Left lung (tissue), 14 donors: ENCODE measurements at places on chromosomes 3 and 15. TPM values are rescaled to one million over a fixed set of nuclear protein-coding genes. Genes with fewer than 3 reads are reported as not detected.
A peak's percentile ranks its signal among the peaks of the same experiment; 100 is the strongest.

Gene PLCH1
- total RNA-seq: 8.5 TPM

GRCh38 chr15:35630985-35631384, 85.0 kb upstream of the DPH6 start:
- H3K27ac ChIP-seq: no peak overlapping the region
- H3K36me3 ChIP-seq: no peaks in the 10 kb centered on the region
- H3K27me3 ChIP-seq: no peaks in the 10 kb centered on the region
- DNase-seq: no peak
- no peaks in the 10 kb centered on the region for H3K4me1 ChIP-seq
- H3K4me3 ChIP-seq: no peak overlapping the region

DNA sequence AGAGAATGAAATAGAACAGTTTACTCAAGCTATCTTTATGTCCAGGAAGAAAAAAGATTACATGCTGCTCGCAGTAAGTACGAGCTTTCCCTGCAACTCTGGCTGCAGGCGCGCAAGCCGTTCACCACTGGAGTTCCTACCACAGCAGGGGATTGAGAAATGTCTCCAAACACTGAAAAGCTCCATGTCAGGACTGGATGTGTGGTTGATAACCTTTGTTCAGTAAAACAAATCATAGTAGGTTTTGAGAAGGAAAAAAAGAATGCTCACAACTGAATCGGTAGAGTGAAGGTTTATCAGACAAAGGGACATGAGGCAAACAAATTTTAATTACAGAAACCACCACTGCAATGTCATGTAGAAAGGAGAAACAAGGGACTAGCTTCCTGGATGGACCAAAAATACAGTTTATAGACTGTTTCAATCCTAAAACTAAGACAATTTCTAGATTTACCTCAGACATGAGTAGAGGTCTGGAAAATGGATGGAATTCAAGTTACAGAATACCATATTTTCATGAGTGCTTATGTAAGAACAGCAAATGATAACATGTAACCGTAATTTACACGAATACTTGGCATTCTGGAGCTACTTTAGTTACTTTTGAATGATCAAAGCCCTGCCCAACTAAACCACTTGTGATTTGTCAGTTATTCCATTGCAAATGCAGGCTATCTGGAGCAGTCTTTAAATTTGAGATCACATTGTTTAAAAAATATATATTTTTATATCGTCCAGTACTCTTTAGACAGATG, 471.1 kb downstream of the SHQ1 start:
- peaks cover 24% of the 10 kb centered on the region for H3K36me3 ChIP-seq
- no peak overlapping the region for H3K27ac ChIP-seq
- no peaks in the 10 kb centered on the region for H3K27me3 ChIP-seq
- no peak overlapping the region for H3K4me3 ChIP-seq
- no peak for DNase-seq

DNA sequence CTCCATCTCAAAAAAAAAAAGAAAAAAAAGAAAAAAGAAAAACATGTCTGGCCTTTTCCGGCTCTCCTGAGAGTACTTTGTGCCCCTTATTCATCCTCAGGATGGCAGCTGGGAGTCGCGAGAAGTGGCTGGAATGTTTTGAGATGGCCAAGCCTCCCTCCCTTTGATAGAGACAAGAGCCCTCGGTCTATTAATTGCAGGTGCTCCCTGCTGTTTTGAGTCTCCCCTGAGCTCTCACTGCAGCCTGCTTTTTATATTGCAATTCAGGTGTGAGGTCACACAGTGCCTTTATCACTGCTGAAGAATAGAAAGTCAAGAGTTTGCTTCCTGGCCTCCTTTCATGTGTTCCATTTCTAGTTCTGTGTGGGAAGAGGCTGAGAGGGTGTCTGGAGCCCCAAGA, 10.9 kb downstream of the CA12 start:
- H3K4me1 ChIP-seq: peaks cover 40% of the 10 kb centered on the region
- H3K4me3 ChIP-seq: no peak overlapping the region
- DNase-seq: no peak
- H3K27me3 ChIP-seq: no peaks in the 10 kb centered on the region
- H3K27ac ChIP-seq: peak overlapping the region; percentile 39

Gene TLR9
- 1.5 TPM for total RNA-seq

DNA sequence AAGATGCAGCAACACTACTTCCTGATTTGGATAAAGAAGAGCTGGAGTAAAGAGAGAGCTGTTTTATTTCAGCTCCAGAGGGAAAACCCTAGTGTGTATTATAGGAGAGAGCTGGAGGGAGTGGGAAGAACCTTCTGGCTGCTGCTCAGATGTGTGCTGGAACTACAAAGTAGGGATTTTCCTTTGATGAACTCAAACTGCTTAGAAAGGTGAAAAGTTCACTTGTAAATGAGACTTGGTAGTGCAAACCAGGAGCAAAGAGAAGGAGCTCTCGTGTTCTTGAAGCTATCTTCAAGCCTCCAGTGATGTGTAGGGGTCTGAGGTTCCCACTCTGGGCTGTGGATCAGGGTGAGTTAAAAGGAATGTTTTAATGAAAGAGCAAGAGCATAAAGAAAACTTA, 110.4 kb downstream of the EDEM1 start:
- H3K27me3 ChIP-seq: no peaks in the 10 kb centered on the region
- no peak overlapping the region for H3K27ac ChIP-seq
- no peaks in the 10 kb centered on the region for H3K36me3 ChIP-seq
- no peaks in the 10 kb centered on the region for H3K4me1 ChIP-seq

DNA sequence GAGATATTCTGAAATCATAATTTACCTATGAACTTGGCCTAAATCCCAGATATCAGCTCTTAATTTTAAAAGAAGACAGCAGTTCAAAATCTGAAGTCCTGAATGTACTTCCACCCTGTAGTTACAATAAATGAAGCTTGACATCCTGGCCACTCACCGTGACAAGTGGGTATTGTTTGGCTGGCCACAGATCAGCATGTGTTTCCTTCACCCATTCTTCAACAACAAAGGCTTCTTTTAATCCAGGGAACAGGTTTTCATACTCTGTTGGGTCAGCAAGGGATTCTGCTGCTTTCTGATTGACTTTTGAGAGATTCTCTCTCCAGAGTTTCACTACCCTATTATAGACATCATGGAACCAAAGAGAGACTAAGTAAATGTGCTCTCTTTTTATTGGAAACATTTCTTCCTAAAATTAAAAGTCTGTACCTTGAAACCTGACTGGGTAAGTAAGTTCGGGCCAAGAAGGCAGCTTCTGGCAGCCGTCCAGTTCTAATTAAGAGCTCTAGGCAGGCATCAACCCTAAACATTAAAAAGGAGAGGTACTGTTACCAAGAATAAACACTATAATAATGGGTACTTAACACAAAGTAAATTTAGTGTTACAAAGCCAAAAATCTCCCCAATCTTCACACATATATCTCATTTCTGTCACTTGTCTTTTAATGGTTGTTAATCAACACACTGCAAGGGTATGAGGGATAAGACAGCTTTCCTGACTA, 15.2 kb downstream of the MRPS22 start:
- no peak overlapping the region for H3K27ac ChIP-seq
- no peak overlapping the region for H3K4me3 ChIP-seq
- H3K36me3 ChIP-seq: peaks cover 100% of the 10 kb centered on the region
- no peak for DNase-seq
- no peaks in the 10 kb centered on the region for H3K27me3 ChIP-seq

Gene SHQ1
- 19.4 TPM for total RNA-seq

Gene MB21D2
- 4.1 TPM for total RNA-seq
